A549 treated with GW870086 at 1 μM for 4 hours (cell line): ENCODE measurements at places on chromosomes 6 and 20. TPM values are rescaled to one million over a fixed set of nuclear protein-coding genes. Genes with fewer than 3 reads are reported as not detected.

Gene GSTA2
- not detected in 5 replicates for total RNA-seq

Gene TRAPPC3L
- total RNA-seq, result not detected in 5 replicates

Gene MACROD2
- 0.34 to 0.93 TPM (median 0.45 TPM) in 5 replicates for total RNA-seq

Gene BNIP5
- total RNA-seq, result 0.06 TPM in 1 of 5 replicates, not detected in the others

Gene TP53TG5
- not detected in 5 replicates for total RNA-seq

Gene SSTR4
- 0.12 to 0.26 TPM (median 0.19 TPM) in 5 replicates for total RNA-seq

Gene ID4
- 0.72 to 1.3 TPM (median 0.88 TPM) in 5 replicates for total RNA-seq

Gene B3GAT2
- 0.02 to 0.03 TPM in 2 of 5 replicates, not detected in the others for total RNA-seq

Gene LCA5
- 0.43 to 0.84 TPM (median 0.79 TPM) in 5 replicates for total RNA-seq

Gene PARD6B
- 2.6 to 3.5 TPM (median 3.2 TPM) in 5 replicates for total RNA-seq

Gene ATP6V1G2
- total RNA-seq, result 0.55 to 1.2 TPM (median 0.83 TPM) in 5 replicates

Gene SPEF1
- 1.4 to 2.7 TPM (median 2.0 TPM) in 5 replicates for total RNA-seq

Gene CUTA
- 180 to 224 TPM (median 198 TPM) in 5 replicates for total RNA-seq

Gene NR2E1
- 0.06 TPM in 1 of 5 replicates, not detected in the others for total RNA-seq

Gene PRL
- total RNA-seq, result not detected in 5 replicates

Gene MUC21
- total RNA-seq, result not detected in 5 replicates
